ENCODE measurements at places on chromosomes 4 and X.

- DNase-seq, result no peak
Observed at GRCh38 chr4:101621120-101621519, 169.4 kb upstream of the BANK1 start.

GRCh38 chr4:16026160-16026761 lies 57.6 kb downstream of the PROM1 start:
- DNase-seq, result peak; percentile 56

- DNase-seq, result no peak
Observed at GRCh38 chr4:81627590-81627989, 155.9 kb upstream of the RASGEF1B start.

GRCh38 chrX:49862093-49862492 lies 17.2 kb upstream of the USP27X start:
- DNase-seq, result no peak

DNA sequence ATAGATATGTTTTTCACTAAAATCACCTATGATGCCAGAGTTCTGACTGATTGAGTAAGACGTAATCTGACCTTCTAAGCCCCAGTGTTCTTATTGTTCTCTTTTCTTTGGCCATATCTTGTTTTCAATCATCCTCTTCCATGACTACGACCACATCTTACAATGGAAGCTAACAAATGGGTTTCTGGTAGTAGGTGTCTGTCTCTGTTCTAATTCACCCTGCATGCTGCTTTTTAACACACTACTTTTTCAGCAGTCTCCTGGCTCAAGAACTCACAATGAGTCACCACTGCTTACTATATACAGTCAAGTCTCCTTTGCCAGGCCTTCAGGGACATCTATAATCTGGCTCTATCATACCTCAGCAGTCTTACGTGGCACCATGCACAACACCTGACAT lies 146.1 kb downstream of the NEXMIF start:
- no peak for DNase-seq
